ENCODE measurements at places on chromosomes 3 and 15.

DNA sequence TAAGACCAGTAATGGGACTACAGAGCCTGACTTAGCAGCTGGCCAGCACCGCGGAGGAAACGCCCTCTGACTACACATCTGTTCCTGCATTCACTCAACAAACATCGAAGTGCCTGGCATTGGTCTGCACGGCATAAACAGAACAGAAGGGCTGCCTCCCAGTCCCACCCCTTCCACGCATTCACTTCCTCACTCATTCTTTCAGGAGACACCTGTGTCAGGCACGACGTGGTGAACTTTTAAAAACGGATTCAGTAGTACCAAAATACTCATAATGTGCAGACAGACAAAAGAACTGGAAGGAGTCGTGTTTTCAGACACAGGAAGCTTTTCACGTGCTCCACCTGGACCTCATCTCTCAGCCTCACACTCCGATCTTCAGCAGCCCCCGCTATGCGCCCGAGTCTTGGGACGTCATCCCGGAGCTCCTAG is 123.3 kb downstream of the XXYLT1 start:
- no peak for DNase-seq

DNA sequence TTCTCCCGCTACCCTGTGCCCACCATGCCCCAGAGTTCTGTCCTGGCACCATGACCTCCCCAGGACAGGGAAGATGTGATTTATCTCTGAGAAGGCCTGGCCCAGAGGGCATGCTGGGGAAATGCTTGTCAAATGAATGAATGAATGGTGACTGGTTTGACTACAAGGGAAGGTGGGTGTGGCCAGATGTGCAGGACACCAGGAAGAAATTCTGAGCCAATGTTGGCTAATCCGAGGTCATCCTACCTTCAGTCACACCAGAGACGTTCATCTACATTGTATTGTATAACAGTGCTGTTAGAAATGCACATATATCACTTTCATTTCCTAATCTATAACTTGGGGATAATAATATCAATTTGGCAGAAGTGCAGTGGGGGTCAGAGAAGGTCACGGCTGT is 138.4 kb downstream of the FAM43A start:
- no peak for DNase-seq

DNA sequence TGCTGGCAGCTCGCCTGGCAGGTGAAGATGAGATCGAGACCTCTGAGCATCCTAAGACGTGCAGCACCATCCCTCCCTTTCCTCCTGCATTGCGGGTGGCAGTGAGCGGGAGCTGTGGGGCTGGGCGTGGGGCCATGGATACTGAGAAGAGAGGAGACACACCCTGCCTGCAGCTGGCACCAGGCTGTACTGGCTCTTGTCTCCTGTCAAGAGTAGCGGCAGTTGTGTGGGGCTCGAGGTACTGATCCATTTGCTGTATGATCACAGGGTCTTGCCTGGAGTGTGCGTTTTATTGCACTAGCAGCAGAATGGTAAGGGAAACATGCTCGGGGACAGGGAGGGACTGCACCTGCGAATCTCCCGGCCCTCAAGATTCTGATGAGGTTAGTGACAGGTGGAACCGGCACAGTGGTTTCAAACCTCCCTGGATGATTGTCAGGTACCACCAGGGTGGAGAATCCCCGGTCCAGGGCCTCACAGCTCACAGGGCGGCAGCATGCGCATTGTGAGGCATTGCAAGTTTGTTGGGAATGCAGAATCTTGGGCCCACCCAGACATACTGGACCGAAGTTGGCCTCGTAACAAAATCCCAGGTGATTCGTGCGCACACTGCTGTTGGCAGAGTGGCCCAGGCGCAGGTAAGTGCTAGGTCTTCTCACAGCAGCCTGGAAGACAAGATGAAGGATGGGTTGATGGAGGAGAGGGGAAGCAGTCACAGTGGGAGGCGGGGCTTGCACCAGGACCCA is 14.1 kb downstream of the SYNM start:
- no peak for DNase-seq

DNA sequence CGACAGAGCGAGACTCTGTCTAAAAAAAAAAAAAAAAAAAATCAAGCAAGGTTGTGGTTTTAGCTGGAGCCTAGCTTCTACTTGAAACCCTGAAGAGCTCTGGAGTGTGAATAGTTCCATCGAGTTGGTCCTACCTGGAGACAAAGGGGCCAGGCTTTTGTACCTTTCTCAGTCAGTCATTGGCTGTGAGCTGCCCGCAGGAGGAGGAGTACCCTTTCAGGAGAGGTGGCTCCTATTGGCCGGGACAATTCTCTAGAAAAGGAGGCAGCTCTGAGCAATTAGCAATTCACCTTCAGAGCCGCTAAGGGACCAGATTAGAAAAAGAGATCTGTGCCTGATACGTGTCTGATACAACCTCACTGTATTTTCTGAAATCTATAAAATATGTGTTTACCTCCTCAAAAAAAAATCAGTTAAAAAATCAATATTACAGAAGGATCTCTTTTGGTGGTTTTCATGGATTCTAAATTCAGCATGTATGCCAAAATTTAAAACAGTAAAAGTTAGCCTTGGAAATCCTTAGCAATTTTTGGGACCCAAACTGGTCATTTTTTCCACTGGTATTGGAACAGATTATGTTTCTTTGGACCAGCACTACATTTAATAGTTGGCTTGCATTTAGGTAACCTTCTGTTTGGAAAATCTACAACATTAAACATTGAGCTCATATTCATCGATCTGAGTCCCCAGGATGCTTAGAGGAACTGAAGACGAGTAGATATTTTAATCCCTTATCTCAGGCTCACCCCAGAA is 29.7 kb upstream of the PDCD6IP start:
- no peak for DNase-seq

- no peak for DNase-seq
Measured at GRCh38 chr3:141227752-141228151, 3.9 kb upstream of the PXYLP1 start.

GRCh38 chr3:164864454-164864853 is 213.8 kb downstream of the SI start:
- DNase-seq = no peak

GRCh38 chr15:100952566-100952965 is 33.4 kb downstream of the LRRK1 start:
- DNase-seq = no peak

DNA sequence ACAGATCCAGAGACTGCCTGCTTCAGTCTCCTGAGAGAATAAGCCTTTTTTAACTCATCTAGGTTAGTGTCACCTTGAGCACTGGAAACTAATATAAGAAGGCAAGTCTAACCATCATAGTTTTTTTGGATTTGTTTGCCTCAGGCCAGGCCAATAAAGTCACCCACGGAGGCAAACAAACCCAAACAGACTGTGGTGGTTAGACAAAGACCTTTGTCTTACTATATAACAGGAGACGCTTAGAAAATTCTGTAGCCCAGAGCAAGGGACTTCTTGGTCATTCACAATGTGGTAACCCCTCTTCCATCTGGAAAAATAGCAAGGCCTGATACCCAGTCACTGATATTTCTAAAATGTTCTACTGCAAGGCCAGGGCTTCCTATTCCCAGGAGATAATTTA is 45.3 kb upstream of the PPP2R3A start:
- no peak for DNase-seq

DNA sequence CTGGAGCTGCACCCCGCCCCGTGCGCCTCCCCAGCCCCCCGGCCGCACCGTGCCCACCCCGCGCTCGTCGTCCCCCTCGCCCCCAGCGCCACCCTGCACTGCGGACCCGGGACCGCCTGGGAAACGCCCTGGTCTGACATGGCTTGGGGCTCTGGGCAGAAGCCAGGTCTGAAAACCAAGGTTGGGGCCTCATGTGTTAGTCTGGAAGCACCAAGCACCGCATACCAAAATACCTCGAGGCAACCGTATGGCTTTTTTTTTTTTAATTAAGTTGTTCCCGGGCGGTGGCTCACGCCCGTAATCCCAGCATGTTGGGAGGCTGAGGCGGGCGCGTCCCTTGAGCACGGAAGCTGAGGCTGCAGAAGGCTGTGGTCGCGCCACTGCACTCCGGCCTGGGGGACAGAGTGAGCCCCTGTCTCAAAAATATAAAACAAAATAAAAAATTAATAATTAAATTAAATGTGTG is 91.5 kb upstream of the CHD2 start:
- DNase-seq = no peak

GRCh38 chr3:134163096-134163495 is 87.6 kb downstream of the RYK start:
- no peak for DNase-seq

DNA sequence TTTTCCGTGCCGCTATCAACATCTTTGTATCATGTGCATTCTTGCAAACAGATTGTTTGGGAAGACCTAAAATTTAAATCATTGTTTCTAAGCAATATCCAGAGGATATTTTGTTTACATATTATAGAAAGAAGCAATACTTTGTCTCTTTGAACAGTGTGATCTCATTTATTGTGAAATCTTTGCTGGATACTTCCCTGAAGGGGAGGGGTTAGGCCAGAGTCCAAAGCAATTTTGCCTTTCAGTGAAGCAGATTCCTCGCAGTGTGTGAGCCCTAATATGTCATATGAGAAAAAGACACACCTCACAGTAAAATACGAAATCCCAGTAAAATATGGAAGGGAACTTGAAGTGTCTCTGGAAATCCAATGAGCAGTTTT is 158.7 kb upstream of the SLCO3A1 start:
- DNase-seq = no peak

DNA sequence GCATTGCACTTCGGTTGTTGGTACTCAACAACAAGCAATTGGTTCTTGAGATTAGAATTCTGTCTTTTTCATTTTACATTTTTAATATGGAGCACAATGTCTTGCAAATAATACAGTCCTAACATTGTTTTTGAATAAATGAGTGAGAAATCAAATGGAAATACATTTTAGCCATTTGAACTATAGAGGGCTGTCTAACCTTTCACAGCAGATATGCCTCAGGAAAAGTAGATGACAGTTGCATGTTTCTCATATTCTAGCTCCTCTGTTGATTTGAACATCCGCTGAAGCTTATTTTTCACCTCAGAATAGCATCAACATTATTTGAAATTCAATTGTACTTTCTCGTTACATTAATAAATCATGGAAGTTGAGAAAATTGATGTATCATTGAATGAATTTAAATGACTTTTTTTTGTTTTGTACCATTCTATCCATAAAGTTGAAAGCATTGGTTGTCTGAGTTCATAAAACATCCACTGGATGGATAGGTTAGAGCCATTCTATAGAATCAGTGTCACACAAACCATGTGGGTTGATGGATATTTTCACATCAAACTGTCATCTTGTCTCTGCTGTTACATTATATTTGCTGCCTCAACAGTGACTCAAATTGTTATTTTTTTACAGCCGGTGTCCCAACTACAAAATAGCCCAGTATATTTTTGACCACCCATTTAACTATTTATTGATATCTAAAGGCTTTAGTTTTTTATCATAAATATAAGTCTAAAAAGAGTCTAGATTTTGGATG is 928.3 kb downstream of the NSUN3 start:
- no peak for DNase-seq

Measured in stimulated activated CD4-positive, alpha-beta T cell treated with anti-CD3 and anti-CD28 coated beads, Interleukin-12 subunit alpha, Interleukin-12 subunit beta, amount 100 ng/mL, for 24 hours (primary cell).